ENCODE measurements at places on chromosomes 6 and 20.

DNA sequence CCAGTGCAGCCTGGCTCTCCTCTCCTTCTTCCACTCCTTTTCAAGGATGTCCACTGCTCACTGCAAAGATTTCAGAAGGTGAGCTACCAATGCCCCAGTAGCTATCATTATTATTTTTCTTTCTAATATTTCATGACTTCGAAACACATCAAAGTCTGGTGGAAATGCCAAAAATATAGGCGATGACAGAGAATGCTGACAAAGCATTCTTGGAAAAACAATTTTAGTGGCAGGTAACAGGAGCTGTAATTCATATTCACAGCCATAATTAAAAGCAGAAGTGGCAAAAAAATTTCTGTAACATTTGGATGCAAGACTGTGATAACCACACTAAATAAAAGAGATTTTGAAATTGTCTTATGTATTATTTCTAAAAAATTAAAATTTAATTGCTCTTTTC lies 133.6 kb downstream of the RALGAPA2 start:
- no peak for DNase-seq

DNA sequence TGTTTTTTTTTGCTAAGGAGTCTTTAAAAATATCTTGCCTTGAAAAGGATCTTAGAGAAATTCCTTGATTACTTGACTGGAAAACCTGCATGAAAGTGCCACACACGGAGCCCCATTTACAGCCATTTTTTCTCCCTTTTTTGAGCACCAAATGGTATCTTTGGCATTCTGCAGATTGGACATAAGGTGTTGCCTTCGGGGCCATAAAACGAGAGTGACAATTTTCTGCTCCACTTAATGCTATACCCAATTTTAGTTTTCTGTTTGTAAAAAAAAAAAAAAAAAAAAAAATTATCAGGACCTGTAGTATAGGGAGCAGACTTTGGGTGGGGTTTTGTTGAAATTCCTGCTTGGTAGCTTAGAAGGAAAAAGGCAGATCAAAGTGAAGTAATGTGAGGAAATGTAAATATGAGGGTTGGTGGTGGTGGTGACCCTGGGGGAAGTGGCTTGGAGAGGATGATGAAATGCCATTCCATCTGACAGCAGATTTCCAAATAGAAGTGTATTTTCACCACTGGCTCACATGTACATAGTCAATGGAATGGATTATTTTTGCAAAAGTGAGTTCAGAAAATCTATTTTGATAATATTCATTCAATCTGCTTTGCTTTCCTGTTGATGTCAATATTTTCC lies 212.1 kb upstream of the SOX4 start:
- no peak for DNase-seq

GRCh38 chr6:11500008-11500407 lies 37.5 kb upstream of the TMEM170B start:
- no peak for DNase-seq

- no peak for DNase-seq
Measured at GRCh38 chr6:2935566-2936291, 32.6 kb upstream of the SERPINB9 start.

GRCh38 chr6:83152913-83153312 lies 40.2 kb downstream of the PGM3 start:
- DNase-seq: no peak

DNA sequence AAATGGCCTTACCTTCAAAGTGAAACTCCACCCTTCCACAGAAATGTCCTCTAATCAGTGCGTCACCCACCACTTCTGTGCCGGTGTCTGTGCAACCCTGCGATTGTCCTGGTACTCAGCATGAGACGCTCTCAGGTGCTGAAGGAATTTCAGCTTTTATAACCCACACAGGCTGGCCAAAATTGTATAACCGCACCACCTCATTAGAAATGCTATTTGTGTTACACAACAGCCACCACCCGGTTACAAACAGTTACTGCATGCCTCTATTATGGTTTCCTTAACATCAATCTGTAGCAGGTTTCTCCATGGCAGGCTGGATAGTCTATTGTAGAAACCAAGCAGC lies 51.5 kb downstream of the SLC23A2 start:
- DNase-seq: no peak

DNA sequence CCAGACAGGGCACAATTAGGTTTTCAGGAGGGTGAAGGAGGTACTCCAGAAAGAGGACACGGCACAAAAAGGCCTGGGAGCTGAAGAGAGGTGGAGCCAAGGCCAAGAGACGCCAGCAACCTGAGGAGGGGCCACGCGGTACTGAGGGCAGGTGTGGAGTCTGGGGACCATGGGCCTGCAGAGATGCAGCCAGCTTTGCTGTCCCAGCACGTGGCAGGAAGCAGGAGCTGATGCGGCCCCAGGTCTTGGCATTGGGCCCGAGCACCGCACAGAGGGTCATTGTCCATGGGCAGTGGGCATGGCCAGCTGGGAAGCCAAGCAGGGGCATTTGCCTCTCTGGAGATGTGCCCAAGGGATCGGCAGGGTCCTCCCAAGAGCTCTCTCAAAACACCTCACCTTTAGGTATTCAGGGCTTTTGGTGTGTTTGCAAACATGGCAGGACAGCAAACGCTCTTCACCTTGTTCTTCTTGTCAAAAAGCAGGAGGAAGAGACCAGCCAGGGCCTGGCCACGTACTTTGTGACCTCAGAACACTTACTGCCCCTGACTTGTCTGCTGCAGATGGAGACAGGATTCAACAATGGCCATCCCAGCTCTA lies 1.4 kb upstream of the BPIFB1 start:
- DNase-seq: no peak

- no peak for DNase-seq
Measured at GRCh38 chr6:95741045-95741444, 163.7 kb downstream of the MANEA start.

DNA sequence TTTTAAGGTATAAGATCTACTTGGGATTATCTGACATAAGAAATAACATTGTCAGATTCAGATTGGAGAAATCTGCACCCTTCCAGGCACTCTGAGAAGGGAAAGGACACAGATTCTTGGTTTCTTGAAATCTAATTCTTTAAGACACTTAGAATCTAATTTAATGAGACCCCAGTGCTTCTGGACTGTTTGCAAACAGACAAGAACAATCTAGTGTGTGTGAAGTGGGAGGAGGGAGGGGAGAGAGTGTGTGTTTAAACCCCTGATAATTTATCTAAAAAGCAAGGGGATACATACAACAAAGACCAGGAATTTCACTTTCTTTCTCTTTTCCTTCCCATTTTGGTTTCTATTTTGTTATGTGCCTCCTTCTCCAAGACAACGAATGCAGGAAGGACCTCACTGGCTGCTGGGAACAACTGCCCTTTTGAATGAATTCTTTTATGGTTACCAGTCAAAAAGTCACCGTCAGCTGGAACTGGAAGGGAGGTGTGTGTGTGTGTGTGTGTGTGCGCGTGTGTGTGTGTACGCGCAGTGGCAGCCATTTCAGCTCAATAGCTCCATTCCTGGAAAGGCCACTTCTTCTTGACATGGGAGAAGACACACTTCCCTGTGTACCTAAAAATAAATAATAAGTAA lies 129.4 kb downstream of the BCAS1 start:
- DNase-seq: no peak

- no peak for DNase-seq
Measured at GRCh38 chr6:83615025-83615999, 93.6 kb downstream of the SNAP91 start.

DNA sequence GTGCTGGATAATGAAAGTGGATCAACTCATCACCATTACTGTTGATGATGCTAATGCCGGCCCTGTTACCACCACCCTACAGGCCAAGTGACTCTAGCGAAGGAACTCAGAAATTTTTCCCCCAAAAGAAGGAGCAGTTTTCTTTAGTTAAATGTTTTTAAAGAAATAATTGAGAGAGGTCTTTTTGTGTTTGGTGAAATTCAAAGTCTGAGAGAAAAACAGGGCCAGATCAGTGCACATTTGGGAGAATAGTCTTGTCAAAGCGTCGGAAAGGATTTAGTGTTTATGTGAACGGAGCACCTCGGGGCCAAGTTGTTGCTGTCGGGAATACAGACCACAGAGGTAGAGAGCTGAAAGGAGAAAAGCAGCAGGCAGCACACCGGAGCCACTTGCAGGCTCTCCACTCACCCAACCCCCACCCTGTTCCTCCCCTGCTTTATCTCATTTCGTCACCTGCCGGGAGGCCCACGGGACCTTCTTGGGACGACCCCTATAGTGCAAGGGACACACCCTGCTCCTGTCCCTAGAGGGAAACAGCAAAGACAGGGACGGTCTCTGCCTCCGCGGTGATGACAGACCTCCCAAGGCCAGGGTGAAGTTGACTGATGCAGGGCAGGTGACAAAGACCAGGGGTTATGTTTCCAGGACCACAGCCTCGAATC lies 6.8 kb downstream of the TFAP2B start:
- DNase-seq: no peak

GRCh38 chr20:25339608-25340007 lies 51.0 kb downstream of the ABHD12 start:
- DNase-seq: no peak

DNA sequence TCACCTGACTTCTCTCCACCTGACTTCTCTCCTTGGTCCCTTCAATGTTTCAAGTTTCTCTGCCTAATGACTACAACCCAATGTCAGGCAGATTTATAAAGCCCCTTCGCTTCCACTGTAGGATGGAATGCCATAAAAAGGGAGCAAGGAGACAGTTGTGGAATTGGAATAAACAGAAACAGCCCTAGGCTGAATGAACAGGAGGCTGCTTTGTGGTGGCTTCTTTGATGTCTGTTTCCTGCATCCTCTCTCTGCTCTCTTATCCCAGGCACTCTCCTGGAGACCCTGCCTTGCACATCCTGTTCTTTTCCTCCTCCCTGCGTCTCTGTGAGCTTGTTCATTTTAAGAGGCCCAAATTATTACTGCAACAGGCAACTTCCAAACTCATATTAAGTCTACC lies 16.9 kb downstream of the MUCL3 start:
- no peak for DNase-seq

- DNase-seq: no peak
Measured at GRCh38 chr6:113871975-113872374, 14.8 kb downstream of the MARCKS start.

GRCh38 chr20:41786158-41786557 lies 168.0 kb upstream of the CHD6 start:
- no peak for DNase-seq

- no peak for DNase-seq
Measured at GRCh38 chr20:63829603-63829944, 1.5 kb downstream of the ZBTB46 start.

DNA sequence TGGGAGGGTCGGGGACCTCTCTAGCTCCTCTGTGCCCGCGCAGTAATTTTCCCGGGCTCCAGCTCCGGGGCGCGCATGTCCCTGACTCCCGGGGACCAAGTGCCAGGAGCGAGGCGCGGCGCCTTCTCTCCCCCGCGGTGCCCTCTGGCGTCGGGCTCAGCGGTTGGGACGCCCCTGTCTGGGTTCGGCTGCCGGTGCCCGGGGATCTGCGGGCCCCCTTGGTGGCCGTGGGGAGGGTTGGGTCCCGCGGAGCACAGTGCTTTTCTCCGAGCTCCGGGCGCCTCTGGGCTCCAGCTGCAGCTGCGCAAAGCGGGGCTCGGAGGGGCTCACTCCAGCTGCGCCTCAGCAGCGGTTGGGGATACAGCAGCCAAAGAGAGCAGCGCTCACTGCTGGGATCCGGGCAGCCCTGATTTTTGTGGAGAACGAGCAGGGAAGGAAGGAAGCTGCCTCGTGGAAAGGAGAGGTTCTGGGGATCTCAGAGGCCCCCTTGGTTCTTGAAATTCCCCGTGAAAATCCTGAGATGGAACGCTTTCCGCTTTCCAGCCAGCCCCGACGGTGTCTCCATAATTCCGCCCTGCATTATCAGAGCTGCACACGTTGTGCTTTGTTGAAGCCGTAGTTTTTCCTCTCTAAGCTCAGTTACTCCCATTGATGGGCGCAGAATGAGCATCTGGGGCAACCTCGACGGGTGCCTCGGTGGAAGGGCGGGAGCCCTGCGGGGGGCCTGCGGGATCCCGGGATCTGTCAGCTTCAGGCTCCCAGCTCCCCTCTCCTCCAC lies 861 bp downstream of the PPP1R14C start:
- DNase-seq: no peak

DNA sequence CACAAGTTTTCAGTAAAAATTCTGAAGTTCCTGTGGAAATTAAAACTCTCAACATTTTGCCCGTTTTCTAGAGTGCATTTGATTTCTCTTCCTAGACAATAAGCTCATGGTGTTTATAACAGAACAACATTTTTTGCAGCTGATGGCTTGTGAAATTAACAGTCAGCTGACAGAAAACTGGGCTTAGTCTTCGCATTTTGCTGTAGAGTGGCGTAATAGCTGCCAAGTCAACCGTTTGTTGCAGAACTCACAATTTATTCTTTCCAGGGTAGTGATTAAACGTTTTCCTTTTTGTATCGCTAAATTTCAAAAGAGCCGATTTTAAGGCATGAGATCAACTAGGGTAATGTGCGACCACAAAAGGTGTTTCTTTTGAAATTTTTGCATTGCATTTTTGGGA lies 1.4 kb downstream of the SPO11 start:
- DNase-seq: no peak

DNA sequence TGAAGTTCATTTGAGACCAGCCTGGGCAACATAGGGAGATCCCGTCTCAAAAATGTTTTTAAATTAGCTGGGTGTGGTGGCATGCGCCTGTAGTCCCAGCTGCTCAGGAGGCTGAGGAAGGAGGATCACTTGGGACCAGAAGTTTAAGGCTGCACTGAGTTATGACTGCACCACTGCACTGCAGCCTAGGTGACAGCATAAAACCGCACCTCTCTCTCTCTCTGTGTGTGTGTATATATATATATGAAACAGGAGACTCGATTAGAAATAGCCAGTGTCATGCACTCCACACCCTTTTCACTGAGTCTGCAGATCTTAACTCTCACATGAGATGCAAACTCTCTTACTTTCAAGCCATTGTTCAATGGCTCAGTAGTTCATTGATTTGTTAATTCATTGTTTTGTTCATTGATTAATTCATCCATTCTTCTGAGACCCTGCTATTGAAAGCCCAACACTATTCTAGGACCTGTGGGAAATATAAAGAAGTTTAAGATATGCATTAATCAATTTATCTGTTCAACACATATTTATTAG lies 52.4 kb upstream of the MRPS10 start:
- no peak for DNase-seq

DNA sequence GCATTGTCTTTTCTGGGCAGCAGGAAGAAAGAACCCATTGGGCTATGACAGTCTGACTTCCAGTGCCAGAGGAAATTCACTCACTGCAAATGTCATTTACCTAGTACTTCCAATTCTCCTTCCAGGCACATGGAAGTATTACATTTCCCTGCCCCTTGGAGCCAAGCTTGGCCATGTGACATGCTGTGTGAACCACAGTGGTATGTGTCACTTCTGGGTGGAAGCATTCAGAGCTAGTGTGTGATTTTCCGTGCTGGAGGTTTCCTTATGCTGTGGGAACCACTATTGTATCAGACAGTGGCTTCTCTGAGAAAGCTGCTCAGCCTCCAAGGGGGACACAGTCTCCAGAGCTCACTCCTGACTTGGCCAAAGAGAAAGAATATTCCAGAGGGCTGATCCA lies 387.6 kb downstream of the CDC5L start:
- no peak for DNase-seq

DNA sequence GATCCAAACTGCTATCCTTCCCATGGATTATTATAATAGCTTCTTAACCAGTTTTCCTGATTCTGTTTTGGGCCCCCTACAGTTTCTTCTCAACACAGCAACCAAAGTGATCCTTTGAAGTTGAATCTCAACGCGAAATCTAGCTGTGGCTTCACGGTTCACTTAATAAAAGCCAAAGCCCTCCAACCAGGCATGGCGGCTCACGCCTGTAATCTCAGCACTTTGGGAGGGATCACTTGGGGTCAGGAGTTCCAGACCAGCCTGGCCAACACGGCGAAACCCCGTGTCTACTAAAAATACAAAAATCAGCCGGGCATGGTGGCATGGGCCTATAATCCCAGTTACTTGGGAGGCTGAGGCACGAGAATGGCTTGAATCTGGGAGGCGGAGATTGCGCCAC lies 3.3 kb downstream of the RMND1 start:
- no peak for DNase-seq

All from NCI-H1417 treated with DMSO at 0.1 percent for 48 hours (cell line).